ENCODE measurements at places on chromosomes 12 and 14.

GRCh38 chr12:93134893-93135285 is 205.8 kb upstream of the EEA1 start:
- DNase-seq = no peak

GRCh38 chr12:46260913-46261476 is 7.8 kb downstream of the SLC38A1 start:
- no peak for DNase-seq

DNA sequence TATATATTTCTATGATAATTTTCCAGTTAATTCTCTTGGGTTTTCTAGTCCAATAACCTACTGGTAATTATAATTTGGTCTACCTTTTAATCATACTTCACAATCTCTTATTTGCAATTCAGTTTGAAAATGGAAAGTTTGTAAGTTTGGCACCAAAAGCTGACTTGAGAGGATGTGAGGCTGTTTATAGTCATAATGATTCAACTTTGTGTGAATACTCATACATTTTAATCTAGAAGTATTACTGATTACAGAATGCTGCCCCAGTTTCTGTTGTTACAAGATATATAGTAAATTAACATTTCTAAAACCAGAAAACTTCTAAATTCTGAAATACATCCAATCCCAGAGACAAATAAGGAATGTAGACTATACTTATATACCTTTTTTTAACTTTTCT is 158.2 kb downstream of the SLC38A4 start:
- DNase-seq = no peak

DNA sequence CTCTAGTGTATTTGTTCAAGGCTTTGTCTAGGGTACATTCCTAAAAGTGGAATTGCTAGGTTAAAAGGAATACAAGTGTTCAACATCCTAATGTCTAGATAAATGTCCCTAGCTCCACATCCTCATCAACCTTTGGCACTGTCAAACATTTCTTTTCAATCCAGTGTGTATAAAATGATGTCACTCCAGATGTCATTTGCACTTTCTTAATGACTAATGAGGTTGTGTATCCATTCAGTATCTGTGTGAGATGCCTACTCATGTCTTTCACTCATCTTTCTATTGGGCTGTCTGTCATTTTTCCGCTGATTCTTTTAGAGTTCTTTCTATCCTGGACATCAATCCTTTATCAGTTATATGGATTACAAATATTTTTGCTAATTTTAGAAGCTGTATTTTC is 43.3 kb downstream of the ARMH4 start:
- no peak for DNase-seq

DNA sequence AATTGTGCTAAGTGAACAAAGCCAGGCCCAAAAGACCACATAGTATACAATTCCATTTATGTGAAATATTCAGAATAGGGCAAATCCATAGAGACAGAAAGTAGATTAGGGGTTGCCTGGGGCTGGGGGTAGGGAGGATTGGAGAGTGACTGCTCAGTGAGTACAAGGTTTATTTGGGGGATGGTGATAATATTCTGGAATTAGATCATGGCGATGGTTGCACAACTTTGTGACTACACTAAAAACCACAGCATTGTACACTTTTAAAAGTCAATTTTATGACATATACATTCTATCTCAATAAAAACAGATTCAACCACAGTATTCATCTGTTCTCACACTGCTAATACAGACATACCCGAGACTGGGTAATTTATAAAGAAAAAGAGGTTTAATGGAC is 68.7 kb upstream of the MAP1LC3B2 start:
- DNase-seq = no peak

DNA sequence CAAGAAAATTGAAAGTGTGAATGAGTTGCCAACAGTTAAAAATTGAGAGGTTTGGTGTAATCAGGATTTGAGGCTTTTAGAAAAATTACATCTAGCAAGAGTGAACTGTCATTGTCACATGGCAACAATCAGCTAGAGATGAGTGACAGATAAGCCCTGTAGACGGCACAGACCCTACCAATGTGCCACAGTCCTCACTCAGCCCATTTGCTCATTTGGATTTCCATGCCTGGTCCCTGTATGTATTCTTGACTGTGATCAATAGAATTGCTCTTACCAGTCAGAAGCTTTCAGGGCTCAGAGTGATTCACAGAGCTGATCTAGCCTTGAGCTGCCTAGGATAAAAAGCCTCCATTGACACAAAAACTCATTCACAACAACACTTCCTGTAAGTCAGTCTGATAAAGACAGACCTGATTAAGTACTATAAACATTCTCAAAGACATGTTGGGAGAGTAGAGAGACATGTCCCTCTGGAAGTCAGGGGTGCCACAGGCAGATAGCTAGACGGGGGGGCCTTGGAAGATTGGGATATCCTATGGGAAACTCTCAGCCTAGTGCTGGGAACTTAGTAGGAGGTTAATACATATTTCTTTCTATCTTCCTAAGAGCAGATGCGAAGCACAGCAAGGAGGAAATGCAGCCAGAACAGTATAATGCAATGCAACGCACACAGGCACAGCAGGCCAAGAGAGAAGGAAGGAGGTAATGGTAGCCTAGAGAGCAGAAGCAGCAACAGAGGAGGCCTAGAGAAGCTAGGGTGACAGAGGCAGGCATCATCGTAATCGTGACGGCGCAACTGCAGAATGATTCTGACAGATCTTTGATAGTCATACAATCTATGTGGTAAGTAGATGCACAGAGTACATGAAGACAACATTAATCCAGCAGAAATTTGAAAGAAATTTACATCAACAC is 2.0 kb upstream of the PELI2 start:
- no peak for DNase-seq

GRCh38 chr12:72925716-72926115 is 653.5 kb downstream of the TRHDE start:
- DNase-seq = no peak

DNA sequence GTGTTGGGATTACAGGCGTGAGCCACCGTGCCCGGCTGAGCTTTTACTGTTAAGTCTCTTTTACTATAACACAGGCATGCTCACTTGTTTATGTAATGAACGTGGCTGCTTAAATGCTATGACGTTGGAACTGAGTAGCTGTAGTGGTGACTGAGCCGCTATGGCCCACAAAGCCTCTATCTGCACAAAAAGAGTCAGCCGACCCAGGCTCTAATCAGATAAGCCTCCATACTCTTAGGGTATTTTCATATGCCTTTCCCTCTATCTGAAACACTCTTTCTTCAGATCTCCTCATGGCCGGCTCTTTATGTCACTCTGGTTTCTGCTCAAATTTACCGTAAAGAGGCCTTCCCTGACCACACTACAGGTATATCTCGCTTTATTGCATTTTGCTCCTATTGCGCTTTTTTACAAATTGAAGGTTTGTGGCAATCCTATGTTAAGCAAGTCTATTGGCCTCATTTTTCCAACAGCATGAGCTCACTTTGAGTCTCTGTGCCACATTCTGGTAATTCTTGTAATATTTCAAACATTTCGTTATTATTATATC is 8.0 kb downstream of the SLC2A14 start:
- DNase-seq = no peak

DNA sequence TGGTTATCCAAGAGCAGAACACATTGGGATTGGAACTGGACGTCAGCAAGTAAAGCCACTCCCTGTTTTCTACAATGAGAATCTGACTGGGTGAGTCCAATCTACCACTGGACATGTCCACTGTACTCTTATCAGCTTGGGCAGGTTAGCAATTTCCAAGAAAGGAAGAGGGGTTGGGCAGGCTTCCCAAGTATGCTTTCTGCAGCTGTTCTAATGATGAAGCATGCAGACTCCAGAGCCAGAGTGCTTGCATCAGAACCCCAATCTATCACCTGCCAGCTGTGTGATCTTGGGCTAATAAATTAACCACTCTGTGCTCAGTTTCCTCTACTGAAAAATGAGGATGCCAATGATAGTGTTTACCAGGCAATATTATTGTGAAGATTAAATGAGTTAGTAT is 92.0 kb downstream of the EMP1 start:
- no peak for DNase-seq

All from activated CD8-positive, alpha-beta memory T cell treated with anti-CD3 and anti-CD28 coated beads for 4 hours (primary cell).